Fibroblast of upper back skin (primary cell): ENCODE measurements at places on chromosomes 1 and 21.
A peak's percentile ranks its signal among the peaks of the same experiment; 100 is the strongest.

- DNase-seq = no peak
Observed at GRCh38 chr1:198687429-198687828, 48.6 kb downstream of the PTPRC start.

- DNase-seq = peak; percentile 35
Observed at GRCh38 chr1:56150441-56151215, 428.7 kb downstream of the PLPP3 start.

- peak; percentile 84 for DNase-seq
Observed at GRCh38 chr1:59415881-59416280, 119.0 kb downstream of the FGGY start.

DNA sequence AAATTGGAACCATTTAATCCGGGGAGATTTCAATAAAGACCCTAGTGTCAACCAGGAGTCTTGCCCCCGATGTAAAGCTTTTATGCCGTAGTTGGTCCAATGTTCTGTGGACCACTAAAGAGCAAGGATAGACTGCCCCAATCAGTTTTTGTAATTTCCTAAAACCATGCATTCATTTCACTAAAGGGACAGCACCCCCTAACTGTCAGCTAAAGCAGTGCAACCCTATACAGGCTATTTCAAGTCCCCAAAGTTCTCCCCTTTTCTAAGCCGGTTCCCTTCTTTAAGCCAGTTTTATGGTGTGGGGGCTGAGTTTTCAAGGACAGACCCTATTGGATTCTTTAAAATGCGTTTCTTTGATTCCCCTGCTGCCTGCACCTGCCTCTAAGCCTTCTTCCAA, 12.7 kb upstream of the PDPN start:
- no peak for DNase-seq

DNA sequence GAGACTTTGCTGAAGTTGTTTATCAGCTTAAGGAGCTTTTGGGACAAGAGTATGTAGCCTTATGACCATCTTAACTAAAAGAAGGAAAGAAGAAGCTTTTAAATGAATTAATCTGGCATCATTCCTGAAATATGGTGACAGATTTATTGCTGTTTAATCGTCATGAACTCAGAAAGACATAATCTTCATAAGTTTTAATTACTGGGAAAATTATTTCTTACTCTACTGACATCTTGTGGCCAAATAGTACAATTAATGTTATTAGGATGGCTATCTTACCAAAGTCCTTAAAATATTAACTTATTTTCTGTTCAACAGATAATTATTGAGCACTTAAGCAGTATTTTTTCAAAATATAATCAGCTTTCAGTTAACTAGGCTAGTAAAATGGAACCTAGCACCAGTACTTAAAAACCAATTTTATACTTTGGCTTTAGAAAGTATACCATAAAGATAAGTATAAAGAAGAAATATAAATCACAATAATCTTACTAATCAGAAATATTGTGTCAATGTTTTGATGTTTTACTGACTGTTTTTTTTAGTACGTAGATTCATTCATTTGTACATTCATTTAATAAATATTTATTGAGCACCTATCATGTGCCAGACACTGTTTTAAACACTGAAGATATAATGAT, 34.7 kb upstream of the GPR25 start:
- peak; percentile 44 for DNase-seq

DNA sequence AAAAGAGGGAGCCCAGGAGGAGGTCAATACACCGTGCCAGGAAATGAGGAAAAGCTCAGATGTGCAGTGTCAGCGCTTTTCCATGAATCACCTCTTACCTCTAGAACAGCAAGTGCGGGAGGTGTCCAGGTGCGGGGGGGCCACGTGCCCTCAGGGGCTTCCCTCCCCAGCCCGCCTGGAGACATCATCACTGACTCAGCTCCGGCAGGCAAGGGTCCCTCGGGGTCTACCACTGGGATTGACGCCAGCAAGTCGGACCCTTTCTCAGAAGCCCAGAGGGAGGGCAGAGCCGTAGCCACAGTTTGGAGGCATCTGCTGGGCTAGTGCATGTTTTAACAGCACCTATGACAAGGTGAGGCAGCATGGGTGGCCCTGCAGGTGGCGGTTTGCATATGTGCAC, 67.4 kb upstream of the TRAPPC10 start:
- no peak for DNase-seq

DNA sequence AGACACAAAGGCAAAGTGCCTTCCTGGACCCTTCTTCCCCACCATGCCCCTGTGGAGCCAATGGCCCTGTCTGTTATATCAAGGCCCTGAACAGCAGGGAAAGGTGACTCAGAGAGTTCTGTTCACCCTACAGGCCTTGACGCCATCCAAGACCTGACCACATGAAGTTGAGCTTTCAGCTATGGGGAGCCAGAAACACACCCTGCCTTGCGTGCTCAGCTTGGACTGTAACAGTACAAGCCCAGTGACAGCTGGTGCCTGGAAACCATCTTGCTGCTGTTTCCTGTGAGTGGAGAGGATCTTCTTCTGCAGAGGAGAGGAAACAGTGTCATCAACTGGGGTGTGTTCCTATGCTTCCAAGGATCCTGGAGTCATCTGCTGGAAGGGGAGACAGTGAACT, 165.0 kb upstream of the IRF2BP2 start:
- DNase-seq = no peak

GRCh38 chr1:65703853-65704252, 88.8 kb upstream of the PDE4B start:
- no peak for DNase-seq

DNA sequence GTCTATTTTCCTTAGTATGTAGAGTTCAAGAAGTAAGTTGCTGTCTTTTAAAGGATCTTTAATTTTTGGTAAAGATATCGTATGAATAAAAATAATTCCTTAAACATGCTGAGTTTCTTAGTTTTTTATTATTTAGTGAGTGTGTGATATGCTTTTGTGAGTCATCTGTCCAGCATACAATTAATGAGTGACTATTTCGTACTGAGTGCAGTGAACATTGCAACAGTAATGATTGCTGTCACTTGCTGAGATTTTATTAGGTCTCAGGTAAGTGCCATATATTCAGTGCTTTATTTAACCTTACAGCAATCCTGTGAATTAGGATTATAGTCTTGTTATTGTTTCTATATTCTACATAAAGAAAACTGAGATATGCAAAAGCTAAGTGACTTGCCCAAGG, 22.6 kb downstream of the MIGA1 start:
- no peak for DNase-seq
